ENCODE measurements at places on chromosomes 2 and 18. TPM values are rescaled to one million over a fixed set of nuclear protein-coding genes. Genes with fewer than 3 reads are reported as not detected.

HMSD gene
- 1.0 TPM for total RNA-seq

GPR75 gene
- total RNA-seq: 5.0 TPM

MOCOS gene
- total RNA-seq: 1.9 TPM

NPHP1 gene
- 3.3 TPM for total RNA-seq

ANKRD39 gene
- total RNA-seq: 11.9 TPM

CYS1 gene
- 3.7 TPM for total RNA-seq

CIAO1 gene
- 58.6 TPM for total RNA-seq

ADD2 gene
- total RNA-seq: 4.8 TPM

PPP1R7 gene
- total RNA-seq: 53.4 TPM

C2orf92 gene
- 8.5 TPM for total RNA-seq

PCARE gene
- not detected for total RNA-seq

RAB10 gene
- 174 TPM for total RNA-seq

BOLL gene
- not detected for total RNA-seq

FOXD4L1 gene
- not detected for total RNA-seq

CYP27C1 gene
- total RNA-seq: 5.7 TPM

GRCh38 chr18:32550963-32551362 lies 80.3 kb upstream of the GAREM1 start:
- no peak for DNase-seq

- no peak for DNase-seq
Observed at GRCh38 chr18:28637897-28638296, 461.0 kb upstream of the CDH2 start.

DNA sequence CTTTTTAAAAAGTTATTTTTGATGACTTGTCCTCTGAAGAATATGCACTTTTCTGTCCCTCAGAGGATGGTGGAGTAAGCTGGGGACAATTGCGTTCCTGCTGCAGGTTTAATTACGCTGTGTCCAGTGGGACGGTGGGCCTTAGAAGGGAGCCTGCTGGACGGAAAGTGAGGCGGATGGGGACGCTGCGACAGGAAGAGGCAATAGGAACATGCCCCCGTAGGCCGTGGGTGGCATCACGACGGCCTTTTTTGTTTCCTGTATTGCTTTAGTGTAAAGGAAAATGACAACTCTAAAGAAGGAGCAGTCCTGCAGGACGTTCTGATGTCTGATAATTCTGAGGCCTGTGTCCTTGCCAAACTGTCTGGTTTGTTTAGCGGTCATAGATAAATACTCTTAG lies 121.6 kb downstream of the NFATC1 start:
- no peak for DNase-seq

- no peak for DNase-seq
Observed at GRCh38 chr2:128432423-128432822, 113.8 kb upstream of the HS6ST1 start.

- peak; percentile 57 for DNase-seq
Observed at GRCh38 chr2:112493858-112494648, 12.1 kb downstream of the TTL start.

DNA sequence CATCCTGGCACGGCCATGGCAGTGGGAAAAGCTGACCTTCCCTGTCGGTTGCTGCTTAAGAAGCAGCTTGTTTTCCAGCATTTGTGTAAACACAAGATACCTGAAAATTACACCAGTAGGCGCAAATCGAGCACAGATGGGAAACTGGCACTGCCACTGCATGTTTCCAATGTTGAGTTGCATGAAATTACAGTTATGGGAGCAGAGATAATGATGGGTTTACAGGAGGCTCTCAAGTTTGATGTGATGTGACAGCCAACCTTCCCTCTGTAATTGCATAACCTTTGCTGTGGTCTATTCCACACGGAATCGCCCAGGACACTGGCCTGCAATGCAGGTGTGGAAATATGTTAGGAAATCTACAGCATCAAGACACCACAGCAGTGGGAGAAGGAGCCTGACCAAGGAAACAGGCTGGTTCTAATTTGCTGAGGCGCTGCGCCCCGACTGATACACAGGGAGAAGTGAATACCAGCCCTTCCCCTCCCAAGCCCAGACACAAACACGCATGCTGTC lies 17.4 kb downstream of the GPR45 start:
- DNase-seq: no peak

DNA sequence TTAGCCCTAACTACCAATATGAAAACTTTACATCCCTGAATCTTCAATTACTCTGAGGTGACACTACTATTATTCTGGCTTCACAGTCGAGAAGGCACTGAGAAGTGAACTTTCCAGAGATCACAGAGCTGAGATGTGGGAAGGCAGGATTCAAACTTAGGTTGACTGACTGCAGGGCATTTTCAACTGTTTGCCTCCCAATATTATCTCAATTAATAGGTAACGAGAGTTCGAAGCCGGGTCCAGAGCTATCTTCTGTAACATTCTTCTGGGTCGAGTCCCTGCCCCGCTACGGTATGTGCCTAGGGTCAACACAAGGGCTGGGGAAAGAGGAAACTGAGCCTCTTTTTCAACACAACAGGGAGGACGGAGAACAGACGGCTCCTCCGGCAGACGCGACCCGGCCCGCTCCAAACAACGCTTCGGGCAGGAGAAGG lies 740 bp downstream of the CHMP3 start:
- no peak for DNase-seq

DNA sequence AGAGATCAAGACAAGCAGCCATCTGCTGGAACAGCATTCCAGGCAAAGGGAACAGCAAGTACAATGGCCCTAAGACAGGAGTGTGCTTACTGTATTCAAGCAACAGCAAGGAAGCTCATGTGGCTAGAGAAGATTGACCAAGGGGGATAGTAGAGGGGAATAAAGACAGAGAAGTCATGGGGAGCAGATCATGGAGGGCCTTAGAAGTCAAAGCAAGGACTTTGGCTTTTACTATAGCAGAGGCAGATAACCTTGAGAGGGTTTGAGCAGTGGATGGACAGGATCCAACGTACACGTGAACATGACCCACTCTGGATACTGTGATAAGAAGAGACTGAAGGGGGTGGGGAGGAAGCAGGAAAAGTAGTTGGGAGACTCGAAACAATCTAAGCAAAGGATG lies 26.9 kb downstream of the SP5 start:
- DNase-seq: no peak

DNA sequence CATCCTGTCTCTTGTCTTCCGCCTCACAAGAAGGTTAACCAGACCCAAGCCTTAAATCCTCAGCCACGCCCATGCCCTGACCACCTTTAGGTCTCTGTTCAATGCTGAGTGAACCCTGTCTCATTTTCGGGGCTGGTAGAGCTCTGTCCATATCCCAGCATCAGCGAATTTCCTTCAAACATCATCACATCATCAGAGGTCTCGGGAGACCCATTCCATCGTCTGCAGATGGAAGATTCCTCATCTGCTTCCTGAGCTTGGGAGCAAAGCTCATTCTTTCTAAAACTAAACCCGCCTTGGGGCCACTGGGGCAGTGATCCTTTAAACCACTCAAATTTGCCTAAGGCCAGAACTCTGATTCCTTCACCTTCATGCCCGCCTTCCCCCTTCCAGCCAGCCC lies 173.7 kb downstream of the TTC32 start:
- DNase-seq: no peak

- DNase-seq: no peak
Observed at GRCh38 chr2:188145885-188146284, 145.8 kb upstream of the GULP1 start.

DNA sequence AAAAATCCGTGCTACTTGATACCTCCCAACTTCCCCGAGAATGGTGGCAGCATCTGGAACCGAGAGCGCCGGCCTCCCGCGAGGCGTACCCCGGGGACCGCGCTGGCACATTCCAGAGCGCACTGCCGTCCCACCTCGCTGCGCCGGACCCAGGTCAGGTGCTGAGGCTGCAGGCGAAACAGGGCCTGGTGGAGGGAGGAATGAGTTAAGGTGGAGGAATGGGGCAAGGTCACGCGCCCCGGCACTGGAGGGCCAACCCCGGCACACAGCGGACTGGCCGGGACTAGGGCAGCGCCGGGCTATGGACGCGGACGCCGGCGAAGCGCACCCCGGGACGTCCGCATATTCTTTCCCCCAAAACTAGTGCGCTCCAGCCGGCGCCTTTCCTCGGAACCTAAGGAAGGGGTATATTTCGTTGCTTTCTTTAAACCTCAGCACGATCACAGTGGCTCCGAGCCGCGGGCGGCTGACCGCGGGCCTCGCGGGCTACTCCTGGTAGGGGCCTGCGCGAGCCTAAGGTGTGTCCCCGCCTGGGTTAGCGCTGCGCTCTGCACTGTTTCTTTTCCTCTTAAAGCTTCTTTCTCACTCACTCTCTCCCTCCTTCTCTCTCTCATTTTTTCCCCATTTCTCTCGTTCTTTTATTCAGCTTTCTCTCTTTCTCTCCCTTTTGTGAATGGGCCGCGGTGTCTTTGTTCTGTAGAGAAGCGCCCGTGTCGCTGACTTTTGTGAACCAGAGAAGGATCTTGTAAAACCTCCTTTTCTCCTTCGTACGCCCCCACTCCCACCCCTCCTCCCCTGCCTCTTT lies 2.1 kb upstream of the OTX1 start:
- DNase-seq: no peak

DNA sequence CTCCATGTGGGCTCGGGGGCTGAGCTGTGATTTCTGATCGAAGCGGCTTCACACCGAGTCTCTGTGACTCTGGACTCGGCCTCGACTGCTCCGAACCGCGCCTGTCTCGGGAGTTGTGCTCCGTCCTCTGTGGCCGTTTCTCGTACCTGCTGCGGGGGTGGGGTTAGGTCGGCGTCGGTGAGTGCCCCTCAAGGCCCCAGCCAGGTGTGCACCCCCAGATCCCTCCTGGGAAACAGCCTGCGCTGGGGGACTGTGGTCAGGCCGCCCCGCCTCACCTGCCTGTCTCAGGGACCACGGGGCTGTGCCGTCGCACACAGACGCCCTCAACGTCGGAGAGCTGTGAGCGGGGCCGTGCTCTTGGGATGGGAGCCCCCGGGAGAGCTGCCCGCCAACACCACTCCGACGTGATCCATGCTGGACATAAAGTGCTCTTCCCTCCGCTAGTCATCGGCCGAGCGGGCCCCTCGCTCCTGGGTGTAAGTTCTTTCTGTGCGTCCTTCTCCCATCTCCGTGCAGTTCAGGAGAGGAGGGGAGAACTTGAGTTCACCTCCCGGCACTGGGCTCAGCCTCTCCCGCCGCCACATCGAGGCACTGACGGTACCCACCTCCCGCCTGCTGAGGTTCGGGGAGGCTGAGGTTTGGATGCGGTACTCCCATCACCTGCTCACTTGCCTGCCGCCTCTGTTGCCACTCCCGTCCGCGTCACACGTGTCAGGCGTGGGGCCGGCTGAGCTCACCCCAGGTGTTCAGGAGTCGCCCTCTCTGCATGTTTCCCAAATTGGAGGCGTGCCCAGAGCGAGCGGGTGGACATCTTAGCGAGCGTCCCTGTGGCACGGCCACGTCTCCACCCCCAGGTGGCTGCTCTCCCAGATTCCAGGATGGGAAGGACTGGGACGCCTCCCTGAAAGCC lies 55.7 kb downstream of the CTDP1 start:
- no peak for DNase-seq

GRCh38 chr18:80213182-80213581 lies 34.1 kb downstream of the PARD6G start:
- DNase-seq: no peak

- peak; percentile 80 for DNase-seq
Observed at GRCh38 chr2:120919771-120920453, 184.2 kb downstream of the GLI2 start.

- no peak for DNase-seq
Observed at GRCh38 chr2:46667945-46668344, 188.6 kb downstream of the TMEM247 start.

DNA sequence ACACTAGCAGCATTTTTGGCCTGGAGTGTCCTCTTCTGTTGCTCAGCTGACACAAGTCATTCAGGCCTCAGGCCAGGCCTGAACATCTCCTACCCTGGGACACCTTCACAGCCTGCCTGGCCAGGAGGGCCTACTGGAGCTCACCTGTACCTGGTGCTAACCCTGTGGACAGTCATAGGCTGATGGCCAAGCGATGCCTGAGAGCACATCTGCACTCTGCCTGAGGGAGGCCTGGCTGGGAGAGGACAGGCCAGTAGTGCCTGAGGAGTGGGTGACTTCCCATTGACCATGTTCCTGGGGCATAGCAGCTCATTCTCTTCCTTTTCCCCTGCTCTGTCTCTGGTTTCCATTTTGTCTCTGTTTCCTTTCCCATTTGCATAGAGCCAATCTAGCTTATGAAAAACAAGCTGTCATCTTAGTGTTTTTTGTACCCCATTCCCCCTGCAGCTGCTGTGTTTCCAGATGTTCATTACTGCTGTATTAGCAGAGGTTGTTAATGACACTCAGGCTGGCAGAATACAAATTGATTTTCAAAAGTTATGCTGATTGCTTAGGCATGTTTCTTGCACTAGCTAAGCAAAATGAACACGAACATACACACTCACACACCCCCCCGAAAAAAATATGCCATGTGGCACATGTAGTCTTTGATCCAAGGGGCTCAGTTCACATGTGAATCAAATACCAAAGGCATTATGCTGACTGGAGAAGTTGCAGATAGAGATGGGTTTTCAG lies 149.7 kb upstream of the HS6ST1 start:
- no peak for DNase-seq

DNA sequence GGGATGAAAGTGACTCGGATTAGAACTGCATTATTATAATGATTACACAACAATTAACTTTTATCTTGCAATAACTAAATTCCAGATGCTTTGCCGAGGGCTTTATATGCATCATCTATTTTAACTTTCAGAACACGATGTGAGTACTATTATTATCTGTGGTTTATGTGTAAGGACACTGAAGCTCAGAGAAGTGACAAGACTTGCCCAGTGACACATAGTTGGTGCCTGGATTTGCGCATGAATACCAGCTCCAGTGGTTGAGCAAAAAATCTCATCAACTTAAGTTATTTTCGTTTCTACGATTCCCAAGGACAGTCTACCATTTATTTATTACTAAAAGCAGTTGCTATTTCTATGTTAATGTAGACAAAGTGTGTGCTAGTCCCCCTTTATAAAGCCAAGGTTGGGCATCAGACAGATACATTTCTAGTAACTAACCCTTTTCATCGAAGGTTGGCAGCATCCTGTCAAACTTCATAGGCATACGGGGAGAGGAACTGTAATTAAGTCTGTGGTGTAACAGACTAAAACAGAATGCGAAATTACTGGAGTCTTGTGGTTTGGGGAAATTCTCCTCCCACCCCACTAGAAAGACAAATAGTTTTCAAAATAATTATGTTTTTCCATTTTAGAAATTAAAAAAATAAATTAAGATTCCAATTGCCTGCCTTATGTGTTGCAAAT lies 73.2 kb upstream of the BOD1L2 start:
- no peak for DNase-seq

DNA sequence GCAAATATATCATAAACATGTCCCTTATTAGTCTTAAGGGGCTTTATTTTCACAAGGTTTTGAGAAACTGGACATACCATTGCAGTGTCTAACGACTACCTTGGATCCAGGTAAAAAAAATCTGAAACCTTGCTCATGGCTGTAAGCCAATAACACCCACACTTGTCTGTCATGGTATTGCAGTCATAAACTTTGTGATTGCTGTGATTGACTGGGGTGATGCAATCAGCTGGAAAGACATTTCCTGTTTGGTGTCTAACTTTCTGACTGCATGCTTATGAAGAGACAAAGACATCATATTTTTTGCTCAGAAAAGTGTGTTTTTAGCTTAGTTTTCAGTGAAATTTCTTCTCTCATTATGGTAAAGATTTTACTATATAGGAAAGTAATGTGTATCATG lies 635.0 kb downstream of the TSN start:
- DNase-seq: no peak

- no peak for DNase-seq
Observed at GRCh38 chr2:201194097-201194496, 11.2 kb downstream of the CASP10 start.

- no peak for DNase-seq
Observed at GRCh38 chr2:120441351-120441700, 95.4 kb downstream of the INHBB start.
